ENCODE measurements at places on chromosomes 6 and 20.

DNA sequence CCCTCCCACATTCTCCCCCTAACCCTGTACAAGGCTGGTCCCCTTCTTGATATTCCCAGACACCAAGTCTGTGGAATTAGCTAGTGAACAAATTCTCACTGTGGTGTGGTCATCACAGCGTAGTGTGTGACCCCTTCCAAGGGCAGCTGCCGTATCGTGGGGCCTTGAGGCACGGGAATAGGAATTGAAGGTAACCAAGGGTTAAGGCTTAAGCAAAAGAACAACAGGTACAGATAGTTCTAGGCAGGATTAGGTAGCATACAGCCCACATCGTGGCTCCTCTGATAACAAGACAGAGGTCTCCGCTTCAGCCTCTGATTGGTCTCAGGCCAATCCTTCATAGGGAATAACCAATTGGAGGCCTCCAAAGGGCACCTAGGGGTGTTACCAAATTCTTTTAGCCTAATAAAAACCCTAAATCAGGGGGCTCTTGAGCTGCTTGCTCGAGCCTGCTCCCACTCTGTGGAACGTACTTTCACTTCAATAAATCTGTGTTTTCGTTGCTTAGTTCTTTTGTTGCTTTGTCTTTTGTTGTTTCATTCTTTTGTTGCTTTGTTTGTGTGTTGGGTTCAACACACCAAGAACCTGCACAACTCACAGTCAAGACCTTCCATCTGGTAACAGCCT lies 64.7 kb downstream of the GPR6 start:
- no peak for DNase-seq

- no peak for DNase-seq
Measured at GRCh38 chr20:19809505-19809904, 51.4 kb downstream of the RIN2 start.

GRCh38 chr20:50543326-50543725 lies 33.1 kb downstream of the PTPN1 start:
- no peak for DNase-seq

DNA sequence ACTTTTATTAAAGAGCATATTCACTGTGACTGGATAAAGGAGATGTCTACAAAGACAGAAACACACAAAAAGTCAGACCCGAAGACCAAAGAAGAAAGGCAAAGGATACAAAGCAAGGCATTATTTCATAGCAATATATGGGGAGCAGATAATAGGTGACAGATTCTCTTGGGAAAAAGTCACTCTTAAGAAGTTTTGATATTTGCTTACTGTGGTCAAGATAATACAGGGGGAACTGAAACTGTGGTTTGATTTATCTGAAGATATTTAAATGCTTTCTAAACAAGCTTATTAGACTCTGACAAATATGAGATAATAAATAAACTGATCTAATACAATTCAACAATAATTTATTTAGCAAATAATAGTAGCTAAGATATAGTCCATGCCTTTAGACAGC lies 14.7 kb downstream of the CYP39A1 start:
- no peak for DNase-seq

DNA sequence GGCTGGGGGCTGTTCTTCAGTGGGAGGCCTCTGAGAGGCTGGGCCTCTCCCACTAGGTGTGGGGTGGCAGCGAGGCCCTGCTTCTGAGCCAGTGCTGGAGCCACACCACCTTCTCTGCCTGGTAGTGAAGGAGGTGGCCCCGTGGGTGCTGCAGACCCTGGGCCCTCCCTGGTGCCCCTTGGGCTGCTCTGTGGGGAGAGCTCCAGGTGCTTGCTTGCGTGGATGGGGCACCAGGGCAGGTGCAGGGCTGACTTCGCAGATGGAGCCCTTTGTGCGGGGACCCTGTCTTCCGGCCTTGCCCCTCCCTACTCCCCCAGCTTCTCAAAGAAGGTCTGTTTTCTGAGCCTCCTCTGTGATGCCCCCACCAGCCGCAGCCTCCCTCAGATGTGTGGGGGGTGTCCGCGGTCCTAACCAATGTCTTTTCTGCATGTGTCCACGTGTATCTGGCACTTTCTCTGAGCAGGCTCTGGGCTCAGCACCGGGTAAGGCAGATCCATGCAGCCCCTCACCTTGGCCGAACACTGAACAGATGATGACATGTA lies 17.2 kb upstream of the MYT1 start:
- DNase-seq: no peak

DNA sequence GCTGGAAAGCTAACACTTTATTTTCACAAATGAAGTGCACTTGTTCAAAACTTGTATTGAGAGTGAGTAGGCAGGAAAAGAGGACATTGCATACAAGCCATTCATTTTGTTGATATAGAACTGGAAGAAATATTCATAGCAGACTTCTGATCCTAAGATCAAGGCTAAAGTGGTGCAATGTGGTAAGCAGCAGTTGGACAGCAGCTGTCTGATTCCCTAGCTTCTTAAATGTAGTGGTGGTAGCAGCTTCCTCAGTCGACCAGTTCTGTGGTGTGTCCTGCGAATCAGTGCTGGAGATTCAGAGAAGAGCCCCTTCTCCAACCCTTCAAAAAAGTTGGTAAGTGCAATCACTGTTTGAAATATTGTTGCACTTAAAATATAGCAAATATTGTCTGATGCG lies 281.7 kb upstream of the GJE1 start:
- no peak for DNase-seq

GRCh38 chr6:33078919-33079521 lies 3.2 kb downstream of the HLA-DPB1 start:
- DNase-seq: no peak

- DNase-seq: no peak
Measured at GRCh38 chr6:146915671-146916127, 288.5 kb upstream of the STXBP5 start.

GRCh38 chr20:47272893-47273590 lies 83.5 kb downstream of the ZMYND8 start:
- DNase-seq: peak; percentile 72

DNA sequence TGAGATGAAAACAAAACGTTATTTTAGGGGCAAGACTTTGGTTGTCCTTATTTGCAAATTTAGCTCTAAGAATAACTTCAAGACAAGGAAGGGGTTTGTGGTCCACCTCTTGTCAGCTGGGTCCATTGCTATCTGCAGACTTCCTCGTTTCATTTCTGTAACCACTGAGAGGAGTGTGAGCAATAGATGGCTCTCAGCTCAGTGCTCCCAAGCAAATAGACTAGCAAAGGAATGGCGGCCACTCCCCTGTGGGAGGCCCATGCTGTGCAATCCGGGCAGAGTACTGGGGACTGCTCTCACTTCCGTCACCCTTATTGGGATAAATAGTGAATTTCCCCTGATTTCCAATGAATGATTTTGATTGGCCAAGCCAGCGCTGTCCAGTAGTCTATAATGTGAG lies 176.6 kb downstream of the ZDHHC14 start:
- DNase-seq: no peak

DNA sequence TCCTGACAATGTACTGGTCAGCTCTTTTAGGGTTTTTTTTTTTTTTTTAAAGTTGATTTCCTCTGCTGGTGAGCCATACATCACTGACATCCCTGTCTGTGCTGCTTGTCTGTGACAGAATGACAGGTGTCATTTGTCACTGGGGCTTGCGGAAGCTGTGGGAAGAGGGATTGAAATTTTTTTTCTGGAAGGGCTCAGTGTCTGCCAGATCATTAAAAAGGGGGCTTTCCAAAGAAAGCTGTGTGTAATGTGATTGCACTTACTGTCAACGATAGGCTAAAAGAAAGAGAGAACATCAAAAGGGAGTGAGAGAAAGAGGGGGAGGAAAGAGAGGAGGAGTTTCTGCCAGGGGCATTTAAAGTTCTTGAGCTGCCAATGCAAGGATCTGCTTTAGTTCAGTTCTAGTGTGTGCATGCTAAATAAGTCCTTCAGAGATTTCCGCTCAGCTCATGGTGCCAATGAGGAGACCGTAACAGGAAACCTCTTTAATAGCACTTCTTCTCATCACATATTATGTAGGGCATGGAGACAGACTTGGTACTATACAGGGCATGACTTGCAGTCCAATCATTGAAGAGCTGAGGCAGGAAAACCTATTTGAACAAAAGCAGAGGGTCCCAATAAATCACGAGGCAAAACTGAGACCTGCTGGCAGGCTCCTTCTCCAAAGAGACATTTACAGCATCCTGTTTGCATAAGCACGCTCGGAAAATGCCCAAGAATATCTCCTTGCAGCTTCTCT lies 177.2 kb downstream of the TSHZ2 start:
- DNase-seq: no peak

DNA sequence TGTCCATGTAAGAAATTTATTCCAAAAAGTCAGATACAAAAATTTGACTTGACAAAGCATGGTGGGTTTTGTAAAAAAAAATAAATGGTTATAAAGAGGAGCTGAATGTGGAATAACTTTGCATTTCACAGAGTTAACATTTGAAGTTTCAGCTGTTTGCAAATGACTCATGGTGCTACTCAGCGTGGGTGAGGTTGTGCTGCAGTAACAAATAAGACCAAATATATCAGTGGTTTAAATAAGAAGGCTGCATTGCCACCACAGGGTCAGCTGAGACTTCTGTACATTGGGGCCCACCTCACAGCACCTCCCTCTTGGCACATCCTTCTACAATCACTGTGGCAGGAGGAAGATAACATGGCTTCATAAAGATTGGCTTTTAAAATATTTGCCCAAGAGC lies 272.5 kb upstream of the SULF2 start:
- DNase-seq: no peak

GRCh38 chr6:32427934-32428474 lies 11.7 kb upstream of the HLA-DRA start:
- DNase-seq: no peak

GRCh38 chr20:4060856-4061695 lies 45.7 kb upstream of the RNF24 start:
- DNase-seq: no peak

- no peak for DNase-seq
Measured at GRCh38 chr6:156943816-156944215, 166.6 kb downstream of the ARID1B start.

DNA sequence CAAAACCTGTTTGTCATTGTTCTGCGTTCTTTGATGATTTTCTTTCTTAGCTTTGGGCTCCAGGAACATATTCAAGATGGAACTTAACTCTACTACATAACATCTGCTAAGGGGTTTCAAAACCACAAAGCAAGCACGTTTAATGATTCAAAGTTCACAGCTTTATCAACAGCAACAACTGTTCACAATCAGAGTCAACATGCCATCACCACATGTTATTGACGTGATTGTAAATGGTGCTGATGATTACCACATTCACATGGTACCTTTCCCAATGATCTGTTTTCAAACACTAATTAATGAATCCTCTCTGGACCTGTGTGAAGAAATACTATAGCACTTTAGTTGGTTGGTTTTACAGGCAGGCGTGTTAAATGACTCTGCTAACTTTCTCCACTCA lies 180.6 kb upstream of the CEP162 start:
- DNase-seq: no peak

GRCh38 chr6:20334962-20335361 lies 66.7 kb upstream of the E2F3 start:
- DNase-seq: no peak

DNA sequence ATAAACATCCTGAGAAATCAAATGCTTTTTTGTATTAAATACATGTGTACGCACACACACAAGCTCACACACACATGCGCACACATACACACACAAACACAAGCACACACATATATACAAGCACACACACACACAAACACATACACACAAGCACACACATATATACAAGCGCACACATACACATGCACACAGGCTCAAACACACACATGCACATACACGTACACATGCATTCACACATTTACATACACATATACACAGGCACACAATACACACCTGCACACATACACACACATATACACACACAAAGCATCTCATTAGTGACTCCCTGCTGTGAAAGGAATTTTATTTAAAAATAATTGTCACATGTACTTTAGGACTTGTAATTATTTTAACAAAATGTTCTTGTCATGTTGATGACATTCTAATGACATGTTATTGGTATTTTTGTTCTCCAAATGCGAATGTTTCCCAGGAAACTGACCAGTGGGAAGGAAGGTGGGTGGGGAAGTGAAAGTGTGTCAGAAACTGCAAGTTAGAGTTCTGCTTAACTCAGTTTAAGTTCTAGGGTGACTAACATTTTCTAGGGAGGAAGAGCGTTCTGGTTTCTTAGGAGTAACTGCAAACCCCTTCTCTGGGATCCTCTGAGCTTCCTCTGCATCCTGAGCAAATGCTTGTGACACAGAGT lies 113.9 kb upstream of the ZNF217 start:
- peak; percentile 7 for DNase-seq

- no peak for DNase-seq
Measured at GRCh38 chr6:44152109-44152461, 6.5 kb upstream of the CAPN11 start.

- DNase-seq: no peak
Measured at GRCh38 chr6:29510746-29511300, 23.1 kb upstream of the MAS1L start.

GRCh38 chr20:32031007-32031958 lies 20.8 kb upstream of the HCK start:
- peak; percentile 52 for DNase-seq

DNA sequence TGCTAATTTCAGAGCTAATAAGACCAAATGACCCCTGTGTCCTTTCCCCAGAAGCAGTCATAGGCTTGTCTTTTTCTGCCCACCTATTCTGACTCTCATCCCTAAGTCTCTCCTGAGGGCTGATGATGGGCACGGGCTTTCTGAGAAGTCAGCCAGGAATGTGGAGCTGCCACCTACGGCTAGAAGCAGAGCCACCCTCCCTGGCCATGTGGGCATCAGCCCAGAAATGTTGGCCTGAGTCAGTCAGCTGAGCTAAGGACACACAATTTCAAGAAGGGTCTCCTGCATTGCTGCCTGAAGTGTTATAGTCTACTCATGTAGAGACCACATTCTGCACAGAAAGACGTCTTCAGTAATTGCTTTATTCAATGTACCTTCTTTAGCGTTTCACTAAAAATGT lies 17.1 kb downstream of the MYLIP start:
- DNase-seq: no peak

DNA sequence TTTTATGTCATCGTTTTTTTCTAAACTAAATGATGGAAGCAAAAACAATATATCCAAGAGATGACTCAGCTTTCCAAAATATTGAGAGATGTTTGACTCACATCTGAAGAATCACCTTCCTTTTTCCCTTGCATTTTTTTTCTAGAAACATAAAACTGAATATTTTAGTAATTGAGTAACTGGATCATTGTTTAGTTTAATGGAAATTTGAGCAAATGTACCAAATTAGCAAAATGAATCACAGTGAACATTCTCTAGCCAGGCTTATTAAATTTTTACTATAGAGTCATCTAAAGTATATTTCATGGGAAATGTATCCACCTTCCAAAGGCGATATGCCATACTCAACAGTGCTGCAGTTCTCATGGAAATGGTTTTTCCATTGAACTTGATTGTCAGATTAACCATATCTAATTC lies 145.5 kb downstream of the TENT5A start:
- DNase-seq: no peak

DNA sequence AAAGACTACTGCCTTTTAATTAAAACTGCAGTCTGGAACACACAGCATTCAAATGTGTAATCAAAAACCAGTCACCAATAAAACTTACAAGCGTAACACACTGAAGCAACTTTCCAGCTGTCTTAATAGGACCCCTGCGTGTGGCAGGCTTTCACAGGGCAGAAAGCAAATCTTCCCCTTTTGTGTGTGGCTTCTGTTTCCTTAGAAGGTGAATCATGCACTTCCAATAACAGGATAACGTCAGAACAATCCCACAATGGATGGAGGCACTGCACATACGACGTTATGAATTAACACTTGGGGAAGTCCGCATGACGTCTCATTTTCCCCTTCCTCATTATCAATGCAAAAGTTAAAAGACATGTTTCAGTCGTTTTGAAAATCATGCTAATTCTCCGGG lies 44.8 kb downstream of the INSM1 start:
- DNase-seq: no peak

Data from CD4-positive, alpha-beta T cell treated with Interleukin-1 beta for 1 hour (primary cell).